Suprapubic skin (tissue), 4 donors: ENCODE measurements at places on chromosomes 12 and 14. TPM values are rescaled to one million over a fixed set of nuclear protein-coding genes. Genes with fewer than 3 reads are reported as not detected.

Gene MEG3
- total RNA-seq, result 8.4 TPM

Gene BDKRB2
- total RNA-seq, result 9.7 TPM

Gene NELL2
- 8.7 TPM for total RNA-seq

Gene VRTN
- total RNA-seq, result not detected

Gene TSPAN31
- 54.7 TPM for total RNA-seq

Gene COCH
- total RNA-seq, result 1.9 TPM

Gene KRT72
- 2.0 TPM for total RNA-seq

Gene TXNDC16
- 14.2 TPM for total RNA-seq

Gene CELA1
- not detected for total RNA-seq

Gene AQP2
- total RNA-seq, result 0.15 TPM

GRCh38 chr12:1692226-1692625 lies 1.4 kb downstream of the ADIPOR2 start:
- no peak for DNase-seq

DNA sequence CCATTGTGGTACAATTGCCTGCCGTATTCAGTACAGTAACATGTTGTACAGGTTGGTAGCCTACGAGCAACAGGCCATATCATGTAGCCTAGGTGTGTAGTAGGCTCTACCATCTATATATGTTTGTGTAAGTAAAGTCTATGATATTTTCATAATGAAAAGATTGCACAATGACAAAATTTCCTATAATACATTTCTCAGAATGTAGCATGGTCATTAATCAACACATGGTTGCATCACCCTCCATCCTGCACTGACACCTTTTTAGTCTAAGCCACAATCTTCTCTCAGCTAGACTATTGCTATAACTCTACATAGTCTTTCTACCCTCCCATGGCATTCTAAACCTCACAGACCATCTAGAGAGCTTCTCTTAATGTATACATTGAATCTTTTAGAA lies 158.5 kb upstream of the HMGA2 start:
- no peak for DNase-seq

- DNase-seq, result peak; percentile 40
Observed at GRCh38 chr14:99077076-99077843, 194.7 kb downstream of the BCL11B start.

DNA sequence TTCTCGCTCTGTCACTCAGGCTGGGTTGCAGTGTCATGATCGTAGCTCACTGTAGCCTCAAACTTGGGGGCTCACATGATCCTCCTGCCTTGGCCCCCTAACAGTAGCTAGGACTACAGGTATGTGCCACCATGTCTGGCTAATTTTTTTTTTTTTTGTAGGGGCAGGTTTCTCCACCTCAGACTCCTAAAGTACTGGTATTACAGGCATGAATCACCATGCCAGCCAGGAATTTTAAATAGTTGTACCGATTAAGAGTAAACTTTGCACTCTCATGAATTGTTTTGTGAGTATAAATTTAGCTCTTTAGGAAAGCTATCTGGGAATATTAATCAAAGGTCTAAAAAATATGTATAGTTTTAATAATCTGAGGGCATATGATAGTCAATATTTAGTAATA lies 25.5 kb downstream of the YEATS4 start:
- no peak for DNase-seq

DNA sequence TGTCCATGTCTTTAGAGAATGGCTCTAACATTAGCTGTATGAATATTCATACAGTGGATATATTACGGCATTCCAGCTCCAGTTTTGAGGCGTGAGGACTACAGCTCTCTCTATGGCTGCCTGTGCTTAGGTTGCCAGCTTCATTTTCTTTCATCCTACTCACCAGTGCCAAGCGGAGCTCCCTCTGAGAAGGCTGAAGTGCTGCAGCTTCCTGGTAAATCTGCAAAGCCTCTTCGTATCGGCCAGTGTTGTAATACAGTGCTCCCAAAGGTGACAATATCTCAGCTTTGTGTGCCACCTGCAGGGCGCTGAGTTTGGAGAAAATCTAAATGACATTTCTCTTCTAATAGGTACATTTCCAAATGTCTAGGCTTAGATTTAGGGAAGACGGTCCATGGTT lies 19.8 kb upstream of the OVCH1 start:
- DNase-seq, result no peak

- DNase-seq, result no peak
Observed at GRCh38 chr12:10075451-10075850, 23.3 kb downstream of the CLEC1A start.

DNA sequence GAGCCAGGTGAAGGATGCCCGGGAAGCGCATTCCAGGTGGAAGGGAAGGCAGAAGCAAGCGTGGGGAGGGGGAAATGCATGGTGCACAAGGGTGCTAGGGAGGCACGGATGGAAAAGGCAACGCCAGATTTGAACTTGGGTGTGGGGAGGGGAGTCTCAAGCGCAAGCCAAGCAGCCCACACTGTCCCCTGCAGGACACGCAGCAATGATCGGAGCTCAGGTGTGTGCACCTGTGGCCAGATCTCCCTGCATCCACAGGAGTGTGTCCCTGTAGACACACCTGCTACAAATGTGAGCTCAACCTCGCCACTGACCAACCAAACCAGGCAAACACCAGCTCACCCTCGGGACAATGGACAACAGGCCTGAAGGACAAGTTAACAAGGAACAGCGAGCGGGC lies 63.2 kb downstream of the SCARB1 start:
- no peak for DNase-seq

- DNase-seq, result no peak
Observed at GRCh38 chr14:100409651-100410050, 86.5 kb downstream of the SLC25A47 start.

DNA sequence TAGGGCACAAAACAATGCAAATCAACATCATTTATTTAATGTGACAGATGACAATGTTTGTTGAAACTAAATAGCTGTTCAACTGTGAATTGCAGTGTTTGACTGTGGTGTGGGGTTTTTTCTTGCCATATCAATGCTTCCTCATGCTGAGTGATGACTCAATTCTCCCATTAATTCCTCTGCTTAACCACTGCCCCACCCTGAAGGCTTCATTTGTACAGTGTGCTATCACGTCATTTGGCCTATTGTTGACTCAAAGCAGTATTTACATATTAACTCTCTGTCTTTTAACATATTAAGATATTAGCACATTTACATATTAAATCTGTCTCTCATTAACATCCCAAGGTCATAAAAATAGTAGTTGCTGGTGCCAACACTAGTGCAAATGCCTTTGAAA lies 164.8 kb upstream of the NRXN3 start:
- DNase-seq, result no peak

- no peak for DNase-seq
Observed at GRCh38 chr12:587132-588023, 75.9 kb downstream of the NINJ2 start.

- DNase-seq, result no peak
Observed at GRCh38 chr12:68932128-68932960, 627 bp downstream of the CPM start.

- no peak for DNase-seq
Observed at GRCh38 chr12:4828176-4828575, 81.5 kb upstream of the KCNA1 start.

- no peak for DNase-seq
Observed at GRCh38 chr12:126369487-126370463, 1304.5 kb downstream of the AACS start.

- DNase-seq, result no peak
Observed at GRCh38 chr12:95220190-95220589, 2.6 kb downstream of the VEZT start.

DNA sequence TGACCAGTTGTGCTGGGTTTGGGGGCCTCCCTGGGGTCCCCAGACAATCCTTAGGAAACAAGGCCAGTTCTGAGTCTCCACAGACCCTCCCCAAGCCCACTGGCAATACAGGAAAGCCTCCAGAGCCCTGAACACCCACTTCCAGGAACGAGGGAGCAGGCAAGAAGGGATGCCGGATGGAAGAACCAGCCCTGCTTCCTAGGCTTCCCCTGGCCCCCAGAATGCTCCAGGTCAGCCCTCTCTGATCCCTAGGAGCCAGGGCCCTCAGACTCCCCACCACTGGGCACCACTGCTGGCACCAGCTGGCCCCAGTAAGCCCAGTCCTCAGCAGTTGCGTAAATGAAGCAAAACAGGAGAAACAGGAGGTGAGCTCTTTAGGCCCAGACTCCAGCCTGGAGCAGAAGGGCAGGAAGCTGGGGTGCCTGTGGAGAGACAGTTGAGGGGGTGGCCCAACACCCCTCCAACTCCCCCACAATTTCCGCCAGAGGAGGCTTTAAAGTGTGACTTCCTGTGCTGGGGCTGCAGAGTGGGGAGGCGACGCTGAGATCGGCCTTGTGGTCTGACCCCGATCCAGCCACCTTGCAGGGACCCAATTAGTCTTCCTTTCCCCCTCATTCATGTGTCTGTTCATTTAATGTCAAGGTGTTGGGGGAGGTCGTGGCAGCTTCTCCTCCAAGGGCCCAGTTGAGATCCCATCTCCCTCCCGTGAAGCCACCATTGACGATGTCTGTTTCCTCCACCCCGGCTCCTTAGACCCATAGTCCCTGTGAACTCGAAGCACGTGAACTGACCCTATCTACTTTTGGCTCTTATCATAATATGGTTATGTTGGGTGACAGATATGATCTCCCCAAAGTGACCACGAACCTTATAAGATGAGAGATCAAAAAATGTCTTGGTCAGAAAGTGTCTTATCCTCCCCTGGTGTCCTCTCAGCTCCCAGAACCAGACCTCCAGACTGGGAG lies 4.7 kb downstream of the TNFRSF1A start:
- DNase-seq, result no peak

- no peak for DNase-seq
Observed at GRCh38 chr14:28952161-28952560, 185.6 kb downstream of the FOXG1 start.
